Stimulated activated CD8-positive, alpha-beta memory T cell treated with anti-CD3 and anti-CD28 coated beads, Interleukin-4, amount 100 ng/mL, for 4 hours (primary cell): ENCODE measurements at places on chromosomes 5 and 9.

DNA sequence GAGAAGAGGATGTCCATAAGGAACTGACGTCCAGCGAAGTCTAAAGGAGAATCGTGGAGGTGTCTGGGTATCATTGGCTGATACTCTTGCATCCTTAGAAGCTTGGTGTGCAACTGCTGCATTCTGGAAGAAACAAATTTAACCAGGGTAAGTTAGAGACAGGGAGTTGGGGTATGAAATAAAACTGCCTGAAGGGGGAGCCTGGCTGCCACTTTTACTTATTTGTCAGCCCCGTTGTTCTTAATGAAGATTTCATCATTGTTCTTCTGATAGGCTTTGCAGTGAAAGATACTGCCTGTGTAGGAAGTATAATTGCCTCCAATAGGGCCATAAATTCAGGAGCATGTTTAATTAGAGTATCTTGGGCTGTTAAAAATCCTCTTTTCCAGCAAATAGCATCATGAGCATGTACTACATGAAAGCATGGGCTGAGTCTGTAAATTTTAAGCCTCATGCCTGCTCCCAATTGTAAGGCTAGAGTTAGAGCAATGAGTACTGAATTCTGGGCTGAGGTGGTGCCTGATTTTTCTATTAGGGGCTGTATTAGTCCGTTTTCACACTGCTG, 1264.5 kb upstream of the ACO1 start:
- DNase-seq, result no peak

DNA sequence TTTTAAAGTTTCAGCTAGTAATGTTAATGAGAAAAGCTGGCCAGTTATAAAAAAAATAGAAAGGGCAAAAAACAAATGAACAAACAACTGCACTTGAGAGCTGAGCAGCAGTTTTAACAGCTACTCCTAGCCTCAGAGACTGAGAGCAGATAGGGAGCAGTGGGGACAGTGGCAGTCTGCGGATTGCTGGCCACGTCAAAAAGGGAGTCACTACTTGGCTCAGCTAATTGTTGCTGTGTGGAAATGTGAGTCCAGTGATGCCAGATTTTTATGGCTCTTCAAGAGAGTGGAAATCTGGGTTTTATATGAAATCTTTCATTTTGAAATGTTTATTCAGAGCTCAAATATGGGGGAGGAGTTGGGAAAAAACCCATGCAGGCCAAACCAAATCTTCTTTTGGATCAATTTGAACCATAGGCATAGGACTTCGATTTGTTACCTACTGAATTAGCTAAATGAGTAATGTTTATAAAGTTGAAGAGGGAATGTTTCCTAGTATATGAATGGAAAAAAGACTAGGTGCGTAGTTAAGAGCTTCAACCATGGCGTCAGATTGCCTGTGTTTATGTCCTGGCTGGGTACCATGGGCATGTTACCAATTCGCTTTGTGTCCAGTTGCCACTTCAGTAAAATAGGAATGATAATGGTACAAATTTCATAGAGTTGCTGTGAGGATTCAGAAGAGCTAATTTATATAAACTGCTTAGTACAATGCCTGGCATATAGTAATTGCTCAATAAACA, 102.1 kb downstream of the PAM start:
- DNase-seq, result no peak

DNA sequence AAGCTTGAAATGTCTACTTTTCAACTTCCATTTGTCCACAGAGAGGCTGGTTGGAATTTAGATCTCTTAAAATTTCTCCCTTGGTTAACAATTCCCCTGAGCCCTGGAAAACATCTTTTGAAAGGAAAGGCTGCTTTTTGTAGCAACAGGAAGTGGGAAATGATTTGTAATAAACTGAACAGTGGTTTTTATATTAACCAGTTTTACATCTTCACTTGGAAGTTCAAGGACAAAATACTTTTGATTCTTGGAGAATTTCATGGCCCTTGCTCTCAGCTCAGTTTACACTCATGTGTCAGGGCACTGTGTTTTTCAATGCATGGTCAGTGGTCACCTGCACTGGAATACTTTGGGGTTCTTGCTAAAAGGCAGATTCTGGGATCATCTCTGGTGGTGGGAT, 9.9 kb downstream of the MLANA start:
- no peak for DNase-seq

DNA sequence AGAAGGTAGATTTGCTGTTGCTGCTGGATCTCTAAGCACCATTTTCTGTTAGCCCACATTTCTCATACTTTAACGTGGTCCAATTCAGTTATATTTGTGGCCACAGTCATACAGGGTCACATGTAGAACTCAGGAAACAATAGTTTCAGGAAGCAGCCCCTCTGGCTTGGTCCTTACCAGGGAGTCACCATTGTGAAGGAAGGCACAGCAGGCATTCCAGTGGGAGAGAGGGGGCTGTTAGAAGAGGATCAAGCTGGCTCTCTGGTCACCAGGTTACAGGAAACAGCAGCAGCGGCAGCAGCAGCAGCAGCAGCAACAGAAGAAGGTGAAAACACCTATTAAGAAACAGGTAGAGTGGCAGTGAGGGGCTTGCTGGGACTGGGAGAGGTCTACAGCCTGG, 14.5 kb downstream of the C9orf43 start:
- DNase-seq, result no peak

DNA sequence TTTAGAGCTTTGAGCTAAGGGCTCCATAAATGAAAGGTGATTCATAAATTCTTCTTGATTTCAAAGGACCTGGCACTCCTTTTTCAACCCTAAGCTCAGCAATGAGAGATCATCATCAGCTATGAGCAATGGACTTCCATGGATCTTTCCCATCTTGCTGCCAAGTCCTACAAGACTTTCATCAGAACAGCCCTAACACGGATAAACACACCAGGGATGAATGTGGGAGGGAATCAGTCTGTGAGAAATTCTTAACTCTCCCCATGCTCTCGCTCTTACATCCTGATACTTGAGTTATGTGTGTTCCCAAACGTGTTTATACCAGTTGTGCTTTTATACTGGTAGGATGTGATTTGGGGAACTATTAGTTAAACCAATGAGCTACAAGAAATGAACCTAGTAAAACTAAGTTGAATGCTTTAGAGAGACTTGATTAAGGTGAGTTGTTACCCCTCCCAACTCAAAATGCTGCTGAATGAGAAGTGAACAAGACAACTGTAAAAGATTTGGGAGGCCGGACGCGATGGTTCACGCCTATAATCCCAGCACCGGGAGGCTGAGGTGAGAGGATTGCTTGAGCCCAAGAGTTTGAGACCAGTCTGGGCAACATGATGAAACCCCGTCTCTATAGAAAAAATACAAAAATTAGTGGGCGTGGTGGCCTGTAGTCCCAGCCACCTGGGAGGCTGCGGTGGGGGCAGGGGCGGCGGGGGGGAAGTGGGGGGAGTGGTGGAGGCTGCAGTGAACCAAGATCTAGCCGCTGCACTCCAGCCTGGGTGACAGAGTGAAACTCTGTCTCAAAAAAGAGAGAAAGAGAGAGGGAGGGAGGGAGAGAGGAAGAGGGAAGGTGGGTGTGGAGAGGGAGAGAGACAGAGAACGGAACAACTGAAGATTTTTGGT, 5.2 kb upstream of the RPL26L1 start:
- DNase-seq, result no peak

DNA sequence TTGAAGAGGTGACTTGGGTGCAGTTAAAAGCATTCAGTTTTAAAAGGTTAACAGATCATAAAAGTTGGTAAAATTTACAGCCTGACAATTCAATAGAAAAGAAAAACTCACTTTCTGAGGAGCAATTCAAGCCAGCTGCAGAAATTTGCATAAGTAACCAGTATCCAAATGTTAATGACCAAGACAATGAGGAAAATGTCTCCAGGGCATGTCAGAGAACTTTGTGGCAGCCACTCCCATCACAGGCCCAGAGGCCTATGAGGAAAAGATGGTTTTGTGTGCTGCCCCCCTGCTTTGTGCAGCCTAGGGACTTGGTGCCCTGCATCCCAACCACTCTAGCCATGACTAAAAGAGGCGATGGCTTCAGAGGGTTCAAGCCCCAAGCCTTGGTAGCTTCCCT, 1406.5 kb upstream of the ACO1 start:
- DNase-seq, result no peak
